Left renal pelvis (tissue), 4 donors: ENCODE measurements at places on chromosomes 7 and 10. TPM values are rescaled to one million over a fixed set of nuclear protein-coding genes. Genes with fewer than 3 reads are reported as not detected.

DNA sequence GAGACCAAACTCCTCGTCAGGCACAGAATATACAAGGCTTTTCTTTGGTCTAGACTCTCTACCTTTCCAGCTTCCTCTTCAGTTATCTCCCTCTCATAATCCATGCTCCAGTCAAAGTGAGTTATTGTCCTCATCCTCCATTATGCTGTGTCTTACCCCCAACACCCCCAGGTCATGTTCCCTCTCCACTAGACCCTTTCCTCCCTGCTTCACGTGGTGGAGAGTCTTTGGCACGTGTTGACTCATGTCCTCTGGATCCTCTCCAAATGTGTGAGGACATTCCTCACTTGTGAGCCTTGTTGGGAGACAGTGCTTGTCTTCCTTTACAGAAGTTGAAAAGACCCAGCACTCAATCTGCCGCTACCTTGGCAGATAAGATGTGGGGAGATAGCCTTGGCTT, 36.0 kb upstream of the DLD start:
- no peak for DNase-seq

The TRPV5 gene
- 0.69 TPM for polyA plus RNA-seq

- peak; percentile 50 for DNase-seq
Observed at GRCh38 chr10:128268015-128268722, 141.9 kb upstream of the MKI67 start.

GRCh38 chr10:86376852-86377796, 10.5 kb upstream of the GRID1 start:
- no peak for DNase-seq

The MEST gene
- 860 TPM for polyA plus RNA-seq

The UPK3B gene
- 2.4 TPM for polyA plus RNA-seq

The PTPRZ1 gene
- polyA plus RNA-seq = 1.2 TPM

The ADCYAP1R1 gene
- polyA plus RNA-seq = 0.73 TPM

The FFAR4 gene
- polyA plus RNA-seq = not detected

The OR2F1 gene
- 0.15 TPM for polyA plus RNA-seq

DNA sequence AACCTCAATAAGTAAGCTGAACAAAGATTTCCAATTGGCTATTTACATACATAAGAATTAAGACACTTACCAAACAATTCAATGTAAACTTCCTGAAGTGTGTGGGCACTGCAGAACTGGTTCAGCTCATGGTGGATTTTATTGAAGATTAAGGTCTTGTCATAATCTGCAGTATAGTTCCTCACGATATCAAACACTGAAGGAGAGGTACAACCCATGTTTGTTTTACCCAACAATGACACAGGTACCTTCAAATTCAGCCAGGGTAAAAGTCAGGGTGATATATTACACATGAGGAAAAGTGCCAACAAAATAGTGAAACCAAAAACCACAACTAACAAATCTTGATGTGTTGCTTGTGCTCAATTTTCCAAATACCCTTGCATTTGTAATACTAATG, 10.0 kb downstream of the ERLIN1 start:
- no peak for DNase-seq
